ENCODE measurements at places on chromosomes 7 and 10.

GRCh38 chr10:128242641-128243040 lies 116.4 kb upstream of the MKI67 start:
- DNase-seq: no peak

DNA sequence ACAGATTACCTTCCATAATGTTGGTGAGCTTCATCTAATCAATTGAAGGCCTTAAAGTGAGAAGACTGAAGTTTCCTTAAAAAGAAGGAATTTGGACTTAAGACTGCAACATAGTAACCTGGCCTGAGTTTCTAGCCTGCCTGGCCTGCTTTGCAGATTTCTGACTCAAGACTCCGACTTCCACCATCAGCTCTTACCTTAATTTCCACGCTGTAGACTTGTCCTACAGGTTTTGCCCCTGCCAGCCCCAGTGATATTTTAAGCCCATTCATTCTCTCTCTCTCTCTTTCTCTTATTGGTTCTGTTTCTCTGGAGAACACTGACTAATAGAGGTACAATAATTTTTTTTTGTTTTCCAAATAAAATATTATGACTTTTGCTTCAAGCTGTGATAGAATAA lies 862.3 kb upstream of the GHITM start:
- DNase-seq: no peak

- no peak for DNase-seq
Observed at GRCh38 chr7:15820319-15820718, 133.8 kb upstream of the MEOX2 start.

GRCh38 chr10:86855513-86855912 lies 99.1 kb downstream of the BMPR1A start:
- no peak for DNase-seq

DNA sequence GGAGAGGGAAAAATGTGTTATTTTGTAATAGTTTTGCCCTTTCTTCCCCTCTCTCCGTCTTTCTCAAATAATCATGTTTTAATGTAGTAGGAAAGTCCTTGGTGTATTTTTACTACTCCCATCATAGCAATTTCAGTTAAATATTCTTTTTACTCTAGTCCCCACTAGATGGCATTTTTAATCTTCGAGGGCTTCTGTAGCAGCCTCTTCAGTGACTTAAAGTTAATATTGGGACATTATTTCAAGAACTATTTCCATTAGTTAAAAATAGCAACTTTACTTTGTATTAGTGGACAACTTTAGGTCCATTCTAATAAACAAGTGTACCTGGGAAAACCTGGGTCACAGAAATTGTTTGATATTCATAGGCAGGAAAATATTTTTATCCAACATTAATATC lies 23.0 kb downstream of the EDRF1 start:
- no peak for DNase-seq

- no peak for DNase-seq
Observed at GRCh38 chr7:37448636-37449361, at the start of gene ELMO1. Gene ELMO1 (minus strand): TSS chr7:37448864. CDS start chr7:37342690, 106,174 bp downstream.

DNA sequence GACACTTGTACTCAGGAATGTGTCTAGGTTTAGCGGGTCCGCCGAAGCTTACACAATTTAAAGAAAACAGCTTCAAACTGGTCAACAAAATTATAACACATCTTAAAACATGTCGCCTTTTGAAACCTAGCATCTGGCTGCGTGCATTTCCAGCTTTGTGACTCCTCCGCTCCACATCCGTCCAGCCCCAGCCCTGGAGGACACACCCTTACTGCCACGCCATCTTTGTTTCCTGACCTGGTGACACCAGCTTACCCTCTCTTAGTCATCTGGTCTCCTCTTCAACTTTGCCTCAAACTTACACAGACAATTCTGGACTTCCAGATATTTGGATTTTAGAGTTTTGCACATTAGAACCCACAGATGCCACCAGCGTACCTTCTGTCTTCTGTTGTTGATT lies 198.7 kb upstream of the VSTM2A start:
- DNase-seq: no peak

DNA sequence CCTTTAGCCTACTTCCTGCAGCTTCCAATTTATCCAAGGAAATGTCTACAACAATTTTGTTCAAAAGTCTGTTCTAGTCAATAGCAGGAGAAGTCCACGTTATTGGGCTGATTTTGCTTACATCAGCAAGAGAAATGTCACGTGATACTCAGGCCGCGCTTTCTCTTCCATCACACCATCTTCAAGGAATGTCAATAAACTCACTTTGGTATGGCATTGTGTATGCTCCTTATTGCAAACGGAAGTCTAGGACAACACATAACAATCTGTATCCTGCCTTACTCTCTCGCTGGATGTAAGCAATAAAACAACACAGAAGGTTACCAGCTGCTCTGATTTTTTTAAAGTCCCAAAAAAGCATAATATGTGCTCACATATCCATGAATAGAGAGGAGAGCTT lies 17.1 kb upstream of the STK17A start:
- no peak for DNase-seq

GRCh38 chr7:79293655-79294142 lies 159.8 kb downstream of the MAGI2 start:
- DNase-seq: no peak

DNA sequence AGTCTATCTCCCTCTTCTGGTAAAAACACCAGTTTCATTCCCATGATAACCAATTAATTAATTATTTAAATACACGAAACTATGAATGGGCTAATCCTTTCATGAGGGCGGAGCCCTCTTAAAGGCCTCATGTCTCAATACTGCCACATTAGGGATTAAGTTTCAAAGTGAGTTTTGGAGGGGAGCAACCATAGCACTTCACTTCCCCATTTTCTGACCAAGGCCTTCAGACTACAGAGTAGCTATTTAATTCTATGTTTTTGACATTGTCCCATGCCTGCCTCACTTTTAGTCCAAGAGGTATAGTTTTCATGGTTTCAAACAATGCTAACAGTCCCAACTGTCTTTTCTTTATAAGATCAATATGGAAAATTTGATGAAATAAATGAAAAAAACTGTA lies 618.6 kb downstream of the ZWINT start:
- no peak for DNase-seq

- DNase-seq: no peak
Observed at GRCh38 chr10:27893358-27893954, 105.4 kb downstream of the ODAD2 start.

DNA sequence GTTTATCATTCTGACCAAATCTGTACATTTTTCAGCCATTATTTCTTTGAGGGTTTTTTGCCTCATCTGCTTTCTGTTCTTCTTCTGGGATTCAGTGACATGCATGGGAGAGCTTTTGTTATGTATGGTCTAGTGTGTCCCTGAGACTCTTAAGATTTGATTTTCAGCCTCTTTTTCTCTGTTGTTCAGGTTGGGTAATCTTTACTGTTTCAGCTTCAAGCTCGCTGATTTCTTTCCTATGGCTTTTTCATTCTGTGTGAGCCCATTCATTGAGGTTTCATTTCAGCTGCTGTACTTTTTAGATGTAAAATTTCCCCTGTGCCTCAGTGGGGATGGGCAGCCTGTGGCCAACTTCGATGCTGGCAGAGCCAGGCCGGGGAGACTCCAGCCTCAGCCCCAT lies 38.1 kb downstream of the FOXK1 start:
- DNase-seq: no peak

DNA sequence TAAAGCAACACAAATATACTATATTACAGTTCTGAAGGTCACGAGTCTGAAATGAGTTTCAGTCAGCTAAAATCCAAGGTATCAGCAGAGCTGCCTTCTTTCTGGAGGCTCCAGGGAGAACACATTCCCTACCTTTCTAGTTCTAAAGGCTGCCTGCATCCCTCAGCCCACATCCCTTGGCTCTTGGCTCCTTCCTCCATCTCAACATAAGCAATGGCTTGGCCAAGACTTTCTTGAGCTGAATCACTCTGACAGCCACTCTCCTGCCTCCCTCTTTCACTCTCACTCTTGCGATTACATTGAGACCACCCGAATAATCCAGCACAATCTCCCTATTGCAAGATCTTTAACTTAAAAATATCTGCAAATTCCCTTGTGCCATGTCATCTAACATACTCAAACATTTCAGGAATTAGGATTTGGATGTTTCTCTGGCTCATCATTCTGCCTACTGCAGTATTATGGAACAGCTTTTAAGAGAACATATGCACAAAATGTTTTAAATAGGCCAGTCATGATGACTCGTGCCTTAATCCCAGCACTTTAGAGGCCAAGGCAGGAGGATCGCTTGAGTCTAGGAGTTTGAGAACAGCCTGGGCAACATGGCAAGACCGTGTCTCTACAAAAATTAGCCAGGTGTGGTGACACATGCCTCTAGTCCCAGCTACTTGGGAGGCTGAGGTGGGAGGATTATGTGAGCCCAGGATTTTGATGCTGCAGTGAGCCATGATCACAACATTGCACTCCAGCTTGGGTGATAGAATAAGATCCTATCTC lies 144.2 kb upstream of the VSTM2A start:
- DNase-seq: no peak

- no peak for DNase-seq
Observed at GRCh38 chr7:13420726-13421125, 568.7 kb downstream of the ETV1 start.

DNA sequence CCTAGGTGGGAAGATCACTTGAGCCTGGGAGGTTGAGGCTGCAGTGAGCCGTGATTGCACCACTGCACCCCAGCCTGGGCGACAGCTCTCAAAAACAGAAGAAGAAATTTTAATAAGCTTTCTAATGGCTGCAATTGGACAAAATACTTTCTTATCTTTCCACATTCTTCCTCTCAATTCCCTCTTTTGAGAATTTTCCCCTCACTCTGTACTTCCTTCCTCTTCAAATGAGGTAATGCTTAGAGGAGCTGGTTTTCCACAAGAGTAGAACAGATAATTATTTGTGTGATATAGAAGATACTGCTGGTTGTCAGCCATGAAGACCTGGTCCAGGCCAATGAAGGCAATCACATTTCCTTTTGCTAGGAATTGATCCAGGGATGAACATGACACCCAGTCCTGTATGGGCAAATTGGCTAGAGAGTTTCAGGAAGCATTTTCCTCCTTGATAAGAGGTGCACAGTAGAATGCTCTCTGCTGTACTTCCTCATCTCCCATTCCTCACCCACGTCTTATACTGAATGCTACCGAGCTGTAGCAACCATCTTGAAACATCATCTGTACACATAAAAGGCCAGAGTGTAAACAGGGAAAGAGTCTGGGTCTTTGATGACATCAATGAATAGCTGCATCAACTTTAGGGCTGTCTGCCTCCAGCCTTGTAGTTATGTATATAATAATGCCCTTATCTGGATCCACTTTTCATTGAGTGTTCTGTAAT lies 103.9 kb downstream of the CDK6 start:
- no peak for DNase-seq

DNA sequence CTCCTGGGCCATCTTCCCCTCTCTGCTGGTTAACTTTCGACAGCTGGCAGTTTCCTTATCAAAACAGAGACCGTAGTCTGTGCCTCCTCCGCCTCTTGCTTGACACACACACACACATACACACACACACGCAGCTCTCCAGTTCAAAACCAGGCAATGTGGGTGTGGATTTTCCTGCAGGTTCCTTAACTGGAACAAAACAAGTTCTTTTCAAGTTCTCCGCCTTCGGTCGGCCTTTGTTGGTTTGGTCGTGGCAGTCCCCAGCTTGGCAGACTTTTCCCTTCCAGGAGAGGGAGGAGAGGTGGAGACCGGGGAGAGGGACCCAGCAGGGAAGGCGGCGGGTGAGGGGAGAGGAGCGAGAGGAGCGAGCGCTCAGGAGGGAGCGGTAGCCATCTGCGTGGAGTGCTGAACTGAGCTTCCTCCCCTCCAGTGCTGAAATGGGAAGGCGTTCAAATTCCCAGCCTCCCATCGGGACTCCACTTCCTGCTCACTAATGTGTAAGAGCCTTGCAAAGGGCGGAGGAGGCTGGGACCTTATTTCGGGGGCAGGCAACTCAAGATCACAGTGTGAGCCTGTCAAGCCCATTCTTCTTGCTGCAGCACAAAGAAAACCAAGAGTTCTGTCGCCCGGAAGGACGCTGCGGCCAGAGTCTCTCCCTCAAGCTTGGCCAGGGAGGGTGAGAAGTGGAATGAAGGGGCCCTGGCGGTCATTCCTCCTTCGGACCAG lies 120.6 kb downstream of the PRPF18 start:
- DNase-seq: peak; percentile 17

DNA sequence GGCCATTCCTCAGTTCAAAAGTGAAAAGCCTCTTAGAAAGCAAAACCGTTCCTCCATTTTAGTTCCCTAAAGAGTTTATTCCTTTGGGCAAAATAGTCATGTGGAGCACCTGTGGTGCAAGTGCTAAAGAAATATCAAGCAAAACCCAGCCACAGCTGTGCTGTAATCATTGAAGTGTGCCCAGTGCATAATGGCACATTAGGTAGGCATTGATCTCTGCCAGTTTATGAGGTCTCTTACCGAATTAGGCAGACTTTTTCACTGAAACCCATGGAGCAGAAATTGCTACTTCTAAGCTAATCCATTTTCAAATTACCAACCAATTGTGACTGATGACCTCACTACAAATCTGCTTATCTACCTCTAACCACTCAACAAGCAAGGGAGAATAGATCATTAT lies 97.2 kb upstream of the SEMA3A start:
- no peak for DNase-seq

DNA sequence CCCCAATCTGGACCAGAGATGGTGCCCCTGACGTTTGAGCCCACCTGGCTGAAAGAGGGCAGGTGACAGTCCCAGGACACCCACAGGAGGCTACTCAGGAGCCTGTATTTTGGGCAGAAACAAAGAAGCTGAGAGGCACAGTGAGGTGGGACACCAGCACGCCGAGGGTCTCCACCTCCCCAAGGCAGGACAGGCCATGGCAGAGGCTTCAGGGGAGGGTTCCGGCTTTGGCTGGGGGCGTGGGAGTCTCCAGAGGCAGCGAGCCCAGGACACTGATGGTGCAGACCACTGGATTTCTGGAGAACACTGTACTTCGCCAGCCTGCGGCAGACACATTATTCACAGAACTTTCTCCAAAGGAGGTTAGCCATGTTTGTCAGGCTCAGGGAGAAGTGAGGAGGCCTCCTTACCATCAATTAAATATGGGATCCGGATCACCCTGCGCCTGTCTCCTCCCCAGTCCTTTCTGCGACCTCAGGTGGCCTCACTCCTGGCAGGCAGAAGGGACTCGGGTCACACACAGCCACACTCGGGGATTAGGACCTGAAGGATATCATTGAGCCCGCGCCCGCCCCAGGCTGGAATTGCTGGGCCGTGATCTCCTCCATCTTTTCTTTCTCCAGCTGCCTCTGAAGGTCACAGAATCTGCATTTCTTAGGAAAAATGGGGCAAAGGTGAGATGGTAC lies 98.3 kb downstream of the MKI67 start:
- no peak for DNase-seq

DNA sequence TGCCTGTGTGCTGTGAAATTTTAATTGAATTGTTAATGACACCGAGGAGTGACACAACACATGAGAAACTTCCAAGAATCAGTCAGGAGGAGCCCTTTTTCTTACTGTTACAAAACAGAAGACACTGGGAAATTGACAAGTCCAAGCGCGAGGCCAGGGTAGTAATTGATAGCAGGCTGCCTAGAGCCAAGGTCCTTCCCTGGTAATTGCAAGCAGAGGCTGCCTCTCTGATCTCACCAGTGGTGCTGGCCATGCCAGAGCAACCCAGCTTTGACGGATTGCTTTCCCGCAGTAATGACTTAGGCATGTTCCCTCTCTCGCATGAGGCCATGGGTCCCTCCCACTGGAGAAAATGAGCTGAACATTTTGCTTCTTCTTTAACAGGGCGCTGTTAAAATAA lies 111.5 kb downstream of the LRMDA start:
- no peak for DNase-seq

- no peak for DNase-seq
Observed at GRCh38 chr10:35089611-35090161, 455 bp downstream of the CUL2 start.

Measured in substantia nigra (tissue), 51 donors.